ENCODE measurements at places on chromosomes 4 and X.

GRCh38 chrX:123756320-123756719 is 23.5 kb upstream of the THOC2 start:
- peak; percentile 22 for DNase-seq

- no peak for DNase-seq
Measured at GRCh38 chr4:175499735-175500352, 312.2 kb downstream of the GPM6A start.

- no peak for DNase-seq
Measured at GRCh38 chr4:140252141-140252741, 98.3 kb upstream of the MAML3 start.

- DNase-seq, result no peak
Measured at GRCh38 chr4:38872620-38873019, 5.0 kb downstream of the FAM114A1 start.

DNA sequence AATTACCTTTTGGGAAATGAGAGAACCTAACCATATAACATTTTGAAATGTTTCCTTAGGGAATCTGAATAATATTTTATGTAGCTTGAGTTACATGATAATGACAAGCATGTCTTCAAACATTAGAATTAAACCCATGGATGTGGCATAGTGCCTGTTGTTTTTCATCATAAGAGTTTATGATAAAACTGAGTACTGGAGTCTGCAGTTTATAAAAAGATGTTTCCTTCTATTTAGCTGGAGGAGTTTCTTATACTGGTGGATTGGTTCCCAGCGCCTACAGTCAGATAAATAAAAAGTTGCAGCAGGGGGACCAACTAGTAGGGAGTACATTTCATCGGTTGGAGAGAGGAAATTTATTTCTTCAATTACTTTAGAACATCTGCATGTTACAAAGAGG is 70.1 kb upstream of the PCDH18 start:
- no peak for DNase-seq

- DNase-seq, result no peak
Measured at GRCh38 chr4:151670843-151671242, 90.0 kb downstream of the GATB start.

DNA sequence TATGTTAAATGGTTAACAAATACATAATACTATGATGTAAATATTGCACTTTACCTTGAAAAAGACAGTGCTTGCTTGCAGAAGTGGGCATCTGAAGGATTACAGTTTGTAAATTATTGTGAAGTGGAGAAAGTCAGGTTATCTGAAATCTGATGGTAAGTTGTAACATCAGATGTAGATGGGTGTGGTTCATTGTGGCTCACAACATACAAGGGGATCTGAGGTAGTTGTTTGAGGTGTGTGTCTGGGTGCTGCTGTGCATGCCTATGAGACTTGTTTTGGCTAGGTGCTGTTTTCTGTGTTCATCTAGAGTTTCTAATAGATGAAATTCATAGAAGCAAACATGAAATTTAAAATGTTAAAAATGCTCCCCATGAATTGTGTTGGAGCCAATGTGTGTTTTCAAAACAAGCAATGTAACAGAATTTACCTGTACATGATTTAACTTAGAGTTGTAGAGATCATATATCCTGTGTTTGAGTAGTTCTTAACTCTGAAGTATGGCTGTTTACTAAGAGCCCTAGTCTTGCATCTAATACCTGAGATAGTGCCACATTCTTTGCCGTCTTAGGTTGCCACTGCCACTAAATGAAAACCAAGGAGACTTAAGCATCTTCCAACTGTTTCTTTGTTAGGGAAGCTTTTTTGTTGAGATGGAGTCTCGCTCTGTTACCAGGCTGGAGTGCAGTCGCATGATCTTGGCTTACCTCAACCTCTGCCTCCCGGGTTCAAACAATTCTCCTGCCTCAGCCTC is 11.9 kb upstream of the NDUFC1 start:
- DNase-seq, result no peak

- DNase-seq, result no peak
Measured at GRCh38 chr4:609400-610050, 15.8 kb upstream of the PDE6B start.

GRCh38 chr4:40843696-40844095 is 93.9 kb downstream of the NSUN7 start:
- no peak for DNase-seq

DNA sequence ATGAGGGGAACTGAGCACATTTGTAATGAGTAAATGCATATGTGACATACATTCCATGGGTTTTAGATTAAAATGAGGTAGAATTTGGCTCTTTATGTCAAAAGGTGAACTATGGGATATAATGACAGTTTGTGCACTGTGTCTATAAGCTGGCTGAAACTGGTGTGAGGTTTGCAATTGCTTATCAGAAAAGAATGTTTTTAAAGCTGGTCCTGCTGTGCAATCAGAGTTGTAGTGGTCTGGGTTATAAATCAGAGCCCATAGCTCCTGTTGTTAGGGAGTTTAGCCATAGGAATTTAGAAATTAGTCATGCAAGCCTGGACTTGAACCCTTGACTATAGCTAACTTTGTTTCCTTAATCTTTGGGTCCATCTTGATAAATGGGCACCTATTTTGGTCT is 23.1 kb upstream of the GATB start:
- DNase-seq, result no peak

DNA sequence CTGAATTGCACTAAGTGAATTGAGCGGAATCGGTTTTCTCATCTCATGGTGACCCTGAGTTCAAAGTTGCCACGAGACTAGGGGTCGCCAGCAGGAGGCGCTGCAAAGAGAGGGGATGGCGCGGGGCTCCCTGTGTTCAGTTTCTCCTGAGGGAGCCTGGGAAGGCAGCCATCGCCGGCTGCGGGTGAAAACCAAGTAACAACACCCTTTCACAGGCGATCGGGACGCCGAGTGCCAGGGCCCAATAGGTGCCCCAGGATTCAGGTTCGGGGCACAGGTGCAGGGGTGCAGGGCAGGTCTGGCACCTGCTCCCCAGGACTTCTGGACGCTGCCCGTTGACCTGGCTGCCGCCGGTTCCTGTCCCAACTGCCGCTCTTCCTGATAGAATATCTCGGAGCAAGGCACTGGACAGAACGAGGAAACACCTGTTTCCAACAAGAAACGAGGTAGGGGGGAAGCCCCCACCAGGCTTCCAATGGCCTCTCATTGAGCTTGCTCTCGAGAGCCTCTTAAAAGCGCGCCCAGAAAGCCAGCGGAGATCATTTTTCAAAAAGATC is 1.1 kb upstream of the FGF16 start:
- DNase-seq, result no peak

DNA sequence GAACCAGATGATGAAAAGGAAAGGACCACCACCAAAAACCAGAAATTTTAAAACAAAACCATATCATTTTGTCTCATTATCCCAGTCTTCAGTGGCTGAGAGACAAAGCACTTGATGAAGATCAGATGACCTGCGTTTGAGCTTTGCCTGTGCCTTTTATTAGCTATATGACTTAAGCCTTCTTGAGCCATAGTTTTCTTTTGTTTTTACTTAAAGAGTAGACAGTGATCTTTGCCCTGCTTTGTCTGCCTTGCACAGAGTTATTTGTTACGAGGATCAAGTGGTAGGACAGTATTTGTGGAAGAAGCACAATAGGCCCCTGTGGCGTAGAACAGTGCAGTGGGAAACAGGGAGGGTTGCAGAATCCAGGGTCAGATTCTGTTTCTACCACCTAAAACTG is 89.9 kb downstream of the SLC10A6 start:
- no peak for DNase-seq

- no peak for DNase-seq
Measured at GRCh38 chr4:14315129-14315528, 687.2 kb upstream of the CPEB2 start.

- DNase-seq, result no peak
Measured at GRCh38 chr4:93334003-93334402, 494.6 kb upstream of the ATOH1 start.

- no peak for DNase-seq
Measured at GRCh38 chr4:81555489-81555888, 83.8 kb upstream of the RASGEF1B start.

DNA sequence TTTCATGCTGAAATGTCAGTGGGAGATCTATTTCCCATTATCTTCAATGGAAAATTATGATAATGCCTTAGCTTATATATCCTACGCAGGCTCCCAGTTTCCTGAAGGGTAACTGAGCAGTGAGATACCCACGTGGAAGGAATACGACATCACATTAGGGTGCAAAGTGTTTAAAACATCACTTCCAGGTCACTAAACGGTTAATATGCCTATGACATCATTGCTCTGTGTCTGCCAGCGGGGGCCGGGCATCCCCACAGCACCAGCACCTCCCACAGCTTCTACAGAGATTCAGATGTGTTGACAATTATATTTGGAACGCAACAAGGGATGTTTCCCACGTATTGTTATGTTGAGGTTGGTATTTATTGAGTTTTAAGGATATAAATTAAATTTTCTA is 27.1 kb downstream of the TMEM271 start:
- DNase-seq, result no peak

- DNase-seq, result no peak
Measured at GRCh38 chr4:40058854-40059253, 2.2 kb downstream of the N4BP2 start.

- DNase-seq, result no peak
Measured at GRCh38 chr4:48093991-48094416, 40.0 kb downstream of the TXK start.

DNA sequence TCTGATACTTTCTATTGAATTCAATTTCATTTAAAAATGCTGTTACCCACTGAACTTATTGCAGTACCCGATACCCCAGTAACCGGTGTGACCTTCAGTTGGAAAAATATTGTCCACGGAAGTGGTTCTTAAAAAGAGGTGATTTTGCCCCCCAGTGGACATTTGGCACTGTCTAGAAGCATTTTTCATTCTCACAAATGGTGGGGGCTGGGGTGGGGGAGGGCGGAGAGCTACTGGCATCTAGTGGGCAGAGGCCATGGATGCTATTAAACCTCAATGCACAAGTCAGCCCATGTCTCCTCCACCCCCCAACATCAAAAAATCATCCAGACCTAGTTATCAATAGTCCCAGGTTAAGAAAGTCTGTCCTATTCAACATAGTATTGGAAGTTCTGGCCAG is 19.6 kb upstream of the CHM start:
- no peak for DNase-seq

GRCh38 chr4:86991994-86992393 is 57.2 kb downstream of the AFF1 start:
- DNase-seq, result no peak

DNA sequence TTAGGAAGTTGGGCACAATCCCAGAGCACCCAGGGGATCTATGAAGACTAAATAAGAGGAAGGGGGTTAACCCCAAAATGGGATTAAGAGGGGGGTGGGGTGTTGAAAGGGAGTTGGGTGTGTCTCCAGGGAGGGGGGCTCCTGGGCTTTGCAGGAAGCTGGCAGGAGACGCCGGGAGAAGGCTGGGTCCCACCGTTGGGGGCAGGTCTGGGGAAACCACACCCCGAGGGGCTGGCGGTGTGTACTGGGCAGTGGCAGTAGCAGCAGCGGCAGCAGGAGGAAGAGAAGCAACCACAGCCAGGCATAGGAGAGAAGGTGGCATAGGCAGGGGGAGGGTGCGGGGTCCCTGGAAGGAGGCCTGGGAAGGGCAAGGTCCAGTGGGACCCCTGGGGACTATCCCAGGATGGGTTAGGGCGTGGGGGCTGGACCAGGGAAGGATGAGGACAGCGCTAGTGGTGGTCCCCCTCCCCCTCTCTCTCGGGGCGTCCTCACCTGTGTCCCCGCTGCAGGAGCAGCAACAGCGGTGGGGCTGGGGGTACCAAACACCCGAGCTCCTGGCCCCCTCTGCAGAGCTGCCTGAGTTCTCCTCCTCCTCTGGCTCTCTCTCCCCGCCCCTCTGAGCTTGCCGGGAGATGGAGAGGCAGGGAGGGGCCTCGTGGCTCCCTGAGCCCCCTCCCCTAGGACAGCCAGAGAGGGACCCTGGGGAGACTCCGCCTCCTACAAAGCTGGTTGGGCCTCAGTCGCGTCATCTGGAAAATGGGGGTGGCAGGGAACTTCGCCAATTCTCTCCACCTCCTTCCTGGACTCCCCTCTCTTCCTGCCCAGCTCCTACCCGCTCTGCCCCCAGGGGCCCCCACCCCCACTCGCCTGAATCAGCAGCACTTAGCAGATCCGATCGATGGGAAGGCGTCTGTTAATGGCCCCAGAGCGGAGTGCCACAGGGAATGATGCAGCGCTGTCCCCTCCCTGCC is at the start of gene KCND1:
TSS of gene KCND1 (minus strand) at position 596 of the 971 bp plus-strand sequence. CDS start 1,573 bp downstream, outside the sequence.
- DNase-seq, result peak; percentile 49

- no peak for DNase-seq
Measured at GRCh38 chr4:13865871-13866669, 238.5 kb upstream of the BOD1L1 start.

DNA sequence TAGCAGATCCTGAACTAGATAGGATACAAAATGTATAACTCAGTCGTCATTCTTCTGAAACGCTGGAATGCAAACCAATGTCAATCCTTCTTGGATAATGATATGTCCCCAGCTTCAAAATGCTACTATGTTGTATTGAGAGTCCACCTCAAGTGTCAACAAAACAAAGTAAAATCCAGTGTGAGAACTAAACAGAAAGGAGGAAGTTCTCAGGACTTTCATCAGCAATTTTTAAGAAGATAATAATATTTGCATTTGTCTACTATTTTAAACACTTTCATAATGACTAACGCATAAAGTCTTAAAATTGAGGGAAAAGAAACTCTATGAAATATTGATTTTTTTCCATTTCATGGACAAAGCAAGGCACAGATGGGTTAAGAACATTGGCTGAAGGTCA is 36.3 kb downstream of the SOD3 start:
- DNase-seq, result no peak

DNA sequence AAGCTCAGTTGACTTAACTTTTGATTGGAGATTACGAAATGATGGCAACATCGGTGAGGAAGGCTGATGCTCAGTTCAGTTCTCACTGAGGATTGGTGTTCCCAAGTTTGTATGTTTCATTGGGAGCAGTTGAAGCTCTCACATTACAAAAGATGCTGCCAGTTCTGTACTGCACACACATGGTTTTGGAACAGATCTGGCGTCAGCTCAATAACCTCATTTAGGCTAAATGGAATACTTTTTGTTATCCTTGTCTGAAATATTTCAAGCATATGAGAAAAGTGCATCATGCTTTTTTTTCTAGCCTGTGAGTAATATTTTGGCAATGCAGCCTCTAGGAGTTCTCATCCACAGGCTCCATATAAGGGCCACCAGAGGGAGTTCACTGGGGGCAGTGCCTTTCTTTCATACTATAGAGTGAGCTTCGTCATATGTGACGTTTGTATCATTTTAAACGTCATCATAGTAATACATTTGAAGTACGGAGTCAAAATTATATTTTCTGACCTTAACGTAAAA is 4.1 kb downstream of the ENPEP start:
- peak; percentile 100 for DNase-seq

- no peak for DNase-seq
Measured at GRCh38 chr4:56768763-56769162, 52.7 kb downstream of the SPINK2 start.

- no peak for DNase-seq
Measured at GRCh38 chr4:42625329-42625728, 31.6 kb downstream of the ATP8A1 start.

DNA sequence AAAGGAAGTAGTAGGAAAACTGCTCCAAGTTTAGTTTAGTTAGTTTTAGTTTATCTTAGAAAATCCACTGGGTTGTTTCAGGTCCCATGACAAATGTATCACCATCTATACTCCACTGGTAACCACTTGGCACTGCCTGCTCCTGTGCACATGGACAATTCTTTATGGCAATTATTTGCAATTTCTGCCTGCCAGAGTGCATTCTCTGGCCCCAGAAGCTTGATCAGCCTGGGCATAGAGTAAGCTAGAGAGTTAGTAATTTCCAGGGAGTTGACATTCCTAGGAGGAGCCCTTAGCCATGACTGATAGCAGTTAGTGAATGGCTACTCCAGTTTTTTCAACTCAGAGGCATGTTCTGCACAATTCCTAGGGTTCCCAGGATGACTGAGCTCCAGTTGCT is 203.2 kb upstream of the FGF13 start:
- DNase-seq, result no peak

GRCh38 chr4:150567070-150567469 is 14.9 kb upstream of the MAB21L2 start:
- DNase-seq, result no peak
